ENCODE measurements at places on chromosomes 7 and 10. TPM values are rescaled to one million over a fixed set of nuclear protein-coding genes. Genes with fewer than 3 reads are reported as not detected.

Gene ZNF804B
- total RNA-seq = not detected

Gene LSM5
- total RNA-seq = 109 TPM

Gene ZNF735
- total RNA-seq = not detected

Gene SPDYE16
- total RNA-seq = not detected

Gene NME8
- not detected for total RNA-seq

Gene CUZD1
- 2.9 TPM for total RNA-seq

Gene HSPA14
- total RNA-seq = 15.9 TPM

Gene GRM8
- total RNA-seq = not detected

Gene SLC39A12
- not detected for total RNA-seq

Gene GATA3
- total RNA-seq = 5.9 TPM

Gene UBTD1
- total RNA-seq = 55.6 TPM

Gene SLC18A2
- total RNA-seq = not detected

Gene FAM180A
- total RNA-seq = not detected

Gene CYP2C18
- not detected for total RNA-seq

All from Panc1 (cell line).